ENCODE measurements at places on chromosomes 2 and 18. TPM values are rescaled to one million over a fixed set of nuclear protein-coding genes. Genes with fewer than 3 reads are reported as not detected.

The GKN1 gene
- total RNA-seq: not detected

GRCh38 chr2:85523903-85524335 is 15.0 kb upstream of the MAT2A start:
- H3K27ac ChIP-seq: peak overlapping the region; percentile 65
- no peaks in the 10 kb centered on the region for H3K36me3 ChIP-seq
- H3K4me1 ChIP-seq: peaks cover 19% of the 10 kb centered on the region
- H3K4me3 ChIP-seq: no peak overlapping the region

DNA sequence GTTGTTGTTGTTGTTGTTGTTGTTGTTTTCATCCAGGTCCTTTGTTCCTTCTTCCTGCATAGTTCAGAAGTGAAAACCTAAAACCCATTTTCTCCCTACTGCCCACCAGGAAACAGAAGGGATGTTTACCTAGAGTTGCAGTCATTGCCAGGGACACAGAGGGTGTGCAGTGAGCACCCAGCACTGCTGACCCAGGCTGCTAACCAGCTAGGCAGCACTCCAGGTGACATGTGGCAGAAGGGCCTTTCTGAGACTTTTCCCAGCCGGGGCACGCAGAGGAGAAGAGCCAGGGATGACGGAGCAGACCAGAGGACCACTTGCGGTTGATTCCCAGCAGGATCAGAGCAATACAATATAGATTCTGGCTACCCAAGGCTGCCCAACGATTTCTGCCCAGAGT is 286.3 kb downstream of the BCL11A start:
- no peaks in the 10 kb centered on the region for H3K4me1 ChIP-seq
- no peak for DNase-seq
- H3K36me3 ChIP-seq: no peaks in the 10 kb centered on the region

- H3K27ac ChIP-seq: peak overlapping the region; percentile 98
- peaks cover 59% of the 10 kb centered on the region for H3K4me1 ChIP-seq
- no peak for DNase-seq
- no peaks in the 10 kb centered on the region for H3K27me3 ChIP-seq
Measured at GRCh38 chr2:99489063-99489760, 605 bp downstream of the REV1 start.

- H3K36me3 ChIP-seq: peaks cover 35% of the 10 kb centered on the region
- no peak for DNase-seq
- H3K27ac ChIP-seq: peak overlapping the region; percentile 99
- peaks cover 23% of the 10 kb centered on the region for H3K4me1 ChIP-seq
- H3K27me3 ChIP-seq: no peaks in the 10 kb centered on the region
- no peak overlapping the region for H3K4me3 ChIP-seq
Measured at GRCh38 chr2:69911985-69912563, 2.8 kb upstream of the MXD1 start.

- H3K27me3 ChIP-seq: no peaks in the 10 kb centered on the region
- no peak for DNase-seq
- H3K4me1 ChIP-seq: peaks cover 9% of the 10 kb centered on the region
Measured at GRCh38 chr18:31500051-31500688, 2.2 kb downstream of the DSG2 start.

- no peak overlapping the region for H3K27ac ChIP-seq
- H3K27me3 ChIP-seq: no peaks in the 10 kb centered on the region
- H3K36me3 ChIP-seq: no peaks in the 10 kb centered on the region
- H3K4me1 ChIP-seq: peaks cover 4% of the 10 kb centered on the region
Measured at GRCh38 chr2:84939426-84940087, 31.4 kb upstream of the KCMF1 start.

GRCh38 chr2:147688242-147688641 is 156.6 kb upstream of the ACVR2A start:
- no peaks in the 10 kb centered on the region for H3K27me3 ChIP-seq
- no peaks in the 10 kb centered on the region for H3K36me3 ChIP-seq
- H3K27ac ChIP-seq: no peak overlapping the region
- no peaks in the 10 kb centered on the region for H3K4me1 ChIP-seq

DNA sequence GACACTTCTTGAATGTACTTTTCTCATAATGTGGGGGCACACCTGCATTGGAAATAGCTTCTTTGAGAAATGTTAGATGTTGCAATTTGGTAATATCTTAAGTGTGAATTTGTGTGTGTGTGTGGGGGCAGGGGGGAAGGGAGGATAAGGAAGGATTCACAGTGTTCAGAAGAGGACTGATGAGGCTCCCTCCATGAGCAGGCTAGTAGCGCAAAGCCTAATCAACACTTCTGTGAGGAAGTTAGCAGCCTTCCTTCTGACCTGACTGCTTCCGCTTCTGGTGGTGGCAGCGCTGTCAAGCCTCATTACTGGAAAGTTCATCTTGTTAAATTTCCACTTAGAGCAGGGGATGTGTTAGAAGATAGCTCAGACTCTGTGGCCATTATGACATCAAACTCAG is 295.4 kb upstream of the SPRED2 start:
- no peak for DNase-seq
- peaks cover 7% of the 10 kb centered on the region for H3K4me1 ChIP-seq
- no peak overlapping the region for H3K4me3 ChIP-seq
- no peaks in the 10 kb centered on the region for H3K27me3 ChIP-seq
- H3K36me3 ChIP-seq: no peaks in the 10 kb centered on the region
- no peak overlapping the region for H3K27ac ChIP-seq

DNA sequence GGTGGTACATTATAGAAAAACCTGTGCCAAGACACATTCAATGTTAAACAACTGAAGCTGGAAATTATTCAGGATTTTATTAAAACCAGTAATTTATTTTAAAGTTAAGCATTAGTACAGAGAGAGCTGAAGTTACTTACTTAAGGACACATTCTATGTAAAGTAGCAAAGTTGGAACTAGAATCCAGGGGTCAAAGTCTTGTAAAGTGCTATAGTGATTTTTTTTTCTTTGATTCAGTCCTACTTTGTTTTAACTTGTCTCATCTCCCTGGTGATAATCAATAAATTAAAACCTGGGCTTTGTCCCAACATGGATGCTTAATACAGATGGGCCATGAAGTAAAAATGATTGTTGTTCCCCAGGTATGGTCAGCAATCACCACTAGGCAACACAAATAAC is 1271.8 kb upstream of the CHAC2 start:
- no peaks in the 10 kb centered on the region for H3K4me1 ChIP-seq
- no peaks in the 10 kb centered on the region for H3K36me3 ChIP-seq
- no peak for DNase-seq

The C2orf76 gene
- 3.7 TPM for total RNA-seq

The KIF1A gene
- total RNA-seq: 6.1 TPM

DNA sequence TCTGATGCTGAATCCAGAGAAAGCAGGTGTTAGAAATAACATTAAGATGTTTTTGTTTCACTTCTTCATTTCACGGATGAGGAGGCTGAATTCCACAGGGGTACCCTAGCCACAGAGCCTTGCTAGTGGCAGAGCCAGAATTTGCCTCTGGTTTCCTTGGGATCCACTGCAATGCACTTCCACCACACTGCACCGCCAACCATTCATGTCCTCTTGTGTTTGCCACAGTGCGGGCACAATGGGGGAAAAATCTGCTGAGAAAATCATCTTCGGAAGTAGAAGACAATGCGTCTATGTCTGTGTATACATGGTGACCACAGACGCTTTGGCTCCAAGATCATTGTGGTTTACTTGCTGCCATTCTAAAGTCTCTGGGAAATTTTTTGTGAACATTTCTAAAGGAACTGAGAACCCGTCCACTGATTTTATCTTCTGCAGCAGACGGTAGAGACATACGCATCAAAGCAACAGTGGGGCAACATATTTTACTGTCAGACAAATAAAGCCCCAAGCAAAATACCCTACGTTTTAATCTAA is 14.9 kb downstream of the ICOS start:
- no peaks in the 10 kb centered on the region for H3K27me3 ChIP-seq
- no peak for DNase-seq
- no peaks in the 10 kb centered on the region for H3K36me3 ChIP-seq
- H3K27ac ChIP-seq: no peak overlapping the region

DNA sequence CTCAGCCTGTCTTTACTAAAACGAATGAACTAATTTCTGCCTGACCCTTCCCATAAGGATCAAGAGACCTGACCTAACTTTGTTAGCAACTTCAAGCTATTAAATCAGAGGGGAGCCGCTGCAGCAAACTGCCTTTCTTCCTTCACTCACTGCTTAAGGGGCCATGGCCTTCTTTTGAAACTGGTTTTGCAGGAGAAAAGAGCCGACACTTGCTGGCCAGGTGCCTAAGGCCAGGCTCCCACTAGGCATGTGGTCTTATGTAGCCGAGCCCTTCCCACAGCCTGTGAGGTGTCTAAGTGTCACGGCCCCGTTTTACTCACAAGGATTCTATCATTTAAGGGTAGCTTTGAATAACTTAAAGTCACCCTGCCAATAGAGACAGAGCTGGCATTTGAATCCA is 130.8 kb downstream of the ZNF236 start:
- no peak overlapping the region for H3K4me3 ChIP-seq
- no peaks in the 10 kb centered on the region for H3K27me3 ChIP-seq
- no peaks in the 10 kb centered on the region for H3K36me3 ChIP-seq
- no peaks in the 10 kb centered on the region for H3K4me1 ChIP-seq
- no peak for DNase-seq
- H3K27ac ChIP-seq: no peak overlapping the region

GRCh38 chr2:166539340-166540162 is 45.5 kb upstream of the SCN7A start:
- no peak overlapping the region for H3K27ac ChIP-seq
- H3K36me3 ChIP-seq: no peaks in the 10 kb centered on the region
- H3K27me3 ChIP-seq: no peaks in the 10 kb centered on the region
- no peak for DNase-seq
- no peaks in the 10 kb centered on the region for H3K4me1 ChIP-seq

DNA sequence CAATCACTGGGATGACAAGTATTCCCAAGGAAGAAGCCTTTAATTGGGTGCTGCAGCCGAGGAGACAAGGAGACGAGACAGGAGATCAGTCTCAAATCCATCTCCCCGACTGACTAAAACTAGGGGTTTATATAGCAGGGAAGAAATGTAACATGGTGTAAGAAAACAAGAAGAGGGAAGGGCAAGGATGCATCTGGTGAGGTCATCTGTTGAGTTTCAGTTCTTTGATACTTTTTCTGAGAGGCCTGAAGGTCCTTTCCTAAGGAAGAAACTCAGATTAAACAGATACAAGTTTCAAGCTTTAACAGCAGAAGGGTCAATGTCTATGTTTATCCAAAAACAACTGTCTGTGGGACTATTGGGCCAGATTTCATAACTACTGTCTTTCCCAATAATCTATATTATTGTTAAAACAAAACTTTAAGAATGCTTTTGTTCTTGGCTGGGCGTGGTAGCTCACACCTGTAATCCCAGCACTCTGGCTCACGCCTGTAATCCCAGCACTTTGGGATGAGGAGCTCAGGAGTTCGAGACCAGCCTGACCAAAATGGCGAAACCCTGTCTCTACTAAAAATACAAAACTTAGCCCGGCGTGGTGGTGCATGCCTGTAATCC is 2.5 kb upstream of the PDCL3 start:
- no peaks in the 10 kb centered on the region for H3K36me3 ChIP-seq

- H3K27me3 ChIP-seq: no peaks in the 10 kb centered on the region
- no peak overlapping the region for H3K4me3 ChIP-seq
- H3K4me1 ChIP-seq: no peaks in the 10 kb centered on the region
- H3K27ac ChIP-seq: no peak overlapping the region
Measured at GRCh38 chr2:213161759-213162515, 10.5 kb upstream of the IKZF2 start.

The DOK6 gene
- 1.2 TPM for total RNA-seq

The CABYR gene
- 0.74 TPM for total RNA-seq

The INPP1 gene
- total RNA-seq: 20.4 TPM

DNA sequence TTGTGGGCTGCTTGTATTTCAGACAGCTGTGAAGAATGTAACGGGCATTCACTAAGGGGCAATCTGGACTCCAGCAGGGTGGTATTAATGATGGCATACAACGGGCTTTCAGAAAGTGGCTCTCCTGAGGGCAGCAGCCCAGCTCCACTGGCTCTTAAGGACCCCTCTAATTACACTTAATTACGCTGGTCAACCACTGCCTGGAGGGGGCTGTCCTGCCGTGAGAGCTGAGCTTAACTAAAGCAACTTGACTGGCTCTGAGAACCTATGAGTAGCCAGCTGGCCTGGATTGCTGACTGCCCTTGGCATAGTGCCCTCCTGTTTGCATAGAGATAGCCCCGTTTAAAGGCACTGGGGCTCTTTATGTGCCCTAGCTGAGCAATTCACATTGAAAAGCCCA is 3.8 kb downstream of the LIPG start:
- H3K4me3 ChIP-seq: no peak overlapping the region
- no peak for DNase-seq
- H3K36me3 ChIP-seq: no peaks in the 10 kb centered on the region
- H3K27me3 ChIP-seq: no peaks in the 10 kb centered on the region
- H3K27ac ChIP-seq: no peak overlapping the region

The SLC23A3 gene
- 5.4 TPM for total RNA-seq

DNA sequence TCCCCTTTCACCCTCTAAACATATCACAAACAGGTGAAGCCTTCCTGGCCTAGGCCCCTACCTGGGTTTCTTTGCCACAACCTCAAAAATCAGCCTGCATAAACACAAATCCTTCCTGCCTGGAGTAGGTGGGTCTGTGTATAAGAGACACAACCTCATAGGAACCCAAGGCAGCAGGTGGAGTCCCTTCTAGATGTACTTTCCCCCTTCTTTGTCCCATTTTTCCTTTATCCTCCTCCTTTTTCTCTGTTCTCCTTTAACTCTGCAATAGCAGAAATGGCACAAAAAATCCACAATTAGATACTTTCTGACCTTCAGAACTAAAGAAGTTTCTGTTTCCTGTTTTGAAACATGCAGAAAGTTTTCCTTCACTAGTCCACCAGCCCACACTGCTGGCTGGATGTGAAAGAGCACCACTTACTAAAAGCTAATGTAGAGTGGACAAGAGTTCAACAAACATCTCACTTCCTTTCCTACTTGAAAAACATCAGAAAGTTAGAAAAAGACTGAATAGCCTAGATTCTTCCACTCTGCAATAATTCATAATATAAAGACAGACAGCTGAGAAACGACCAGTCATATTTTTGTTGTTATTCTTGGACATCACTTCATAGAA is 11.2 kb downstream of the SLC40A1 start:
- DNase-seq: no peak
- peaks cover 57% of the 10 kb centered on the region for H3K4me1 ChIP-seq
- no peaks in the 10 kb centered on the region for H3K36me3 ChIP-seq
- H3K4me3 ChIP-seq: no peak overlapping the region

GRCh38 chr2:150485114-150485870 is 2.2 kb downstream of the RND3 start:
- peak overlapping the region; percentile 92 for H3K4me3 ChIP-seq
- DNase-seq: peak; percentile 97
- peak overlapping the region; percentile 85 for H3K27ac ChIP-seq

- no peak for DNase-seq
- H3K4me1 ChIP-seq: peaks cover 23% of the 10 kb centered on the region
- no peaks in the 10 kb centered on the region for H3K36me3 ChIP-seq
- no peaks in the 10 kb centered on the region for H3K27me3 ChIP-seq
Measured at GRCh38 chr2:27703638-27704341, 40.1 kb downstream of the SLC4A1AP start.

GRCh38 chr18:79566771-79567431 is 112.7 kb upstream of the CTDP1 start:
- H3K36me3 ChIP-seq: no peaks in the 10 kb centered on the region
- H3K4me3 ChIP-seq: no peak overlapping the region
- H3K27me3 ChIP-seq: no peaks in the 10 kb centered on the region
- no peak overlapping the region for H3K27ac ChIP-seq

The CHRNG gene
- total RNA-seq: not detected

GRCh38 chr2:237269138-237269875 is 144.7 kb downstream of the COL6A3 start:
- no peak overlapping the region for H3K27ac ChIP-seq
- H3K36me3 ChIP-seq: no peaks in the 10 kb centered on the region
- no peaks in the 10 kb centered on the region for H3K27me3 ChIP-seq
- H3K4me3 ChIP-seq: no peak overlapping the region
- no peaks in the 10 kb centered on the region for H3K4me1 ChIP-seq

The KATNAL2 gene
- 5.2 TPM for total RNA-seq

- H3K27me3 ChIP-seq: no peaks in the 10 kb centered on the region
- H3K27ac ChIP-seq: no peak overlapping the region
- no peaks in the 10 kb centered on the region for H3K4me1 ChIP-seq
- no peak overlapping the region for H3K4me3 ChIP-seq
- no peak for DNase-seq
- no peaks in the 10 kb centered on the region for H3K36me3 ChIP-seq
Measured at GRCh38 chr18:12585218-12585617, 72.7 kb downstream of the SPIRE1 start.

The TMEM198 gene
- 1.5 TPM for total RNA-seq

Measured in vagina (tissue), 2 donors.